ENCODE measurements at places on chromosomes 5 and 9.

GRCh38 chr9:92635760-92636159 lies 34.2 kb downstream of the IPPK start:
- DNase-seq = no peak

GRCh38 chr9:127058011-127058644 lies 64.3 kb downstream of the ANGPTL2 start:
- DNase-seq = no peak

DNA sequence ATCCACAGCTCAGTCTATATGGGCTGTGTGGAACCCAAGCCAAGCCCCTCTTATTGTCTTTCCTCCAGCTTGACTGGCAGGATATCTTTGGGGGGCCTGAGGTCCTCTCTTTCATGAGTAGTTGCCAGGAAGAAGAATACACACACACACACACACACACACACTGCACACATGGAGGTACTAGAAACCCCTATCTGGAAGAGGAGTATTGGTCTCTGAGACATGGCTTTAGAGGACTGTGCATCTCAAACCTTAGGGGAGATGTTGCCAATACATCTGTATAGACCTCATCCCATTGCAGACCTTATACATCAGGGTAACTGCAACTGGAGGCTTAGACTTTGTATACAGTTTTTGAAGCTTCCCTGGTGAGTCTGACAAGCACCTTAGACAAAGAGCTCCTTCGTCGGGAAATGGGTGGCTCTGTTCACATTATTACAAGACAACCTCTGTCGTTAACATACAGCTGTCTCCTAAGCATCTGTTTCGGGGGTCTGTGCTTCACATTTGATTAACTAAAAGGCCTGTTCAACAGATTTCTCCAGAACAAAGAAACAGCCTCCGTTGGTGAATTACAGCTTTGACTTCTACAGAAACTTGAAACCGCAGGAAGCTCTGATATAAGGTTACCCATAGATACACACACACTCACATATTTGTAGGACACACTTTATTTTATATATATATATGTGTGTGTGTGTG lies 5.5 kb upstream of the ENTREP1 start:
- DNase-seq = no peak

GRCh38 chr5:127409246-127409917 lies 108.1 kb upstream of the PRRC1 start:
- DNase-seq = no peak

GRCh38 chr5:147479949-147480348 lies 29.9 kb downstream of the DPYSL3 start:
- DNase-seq = no peak

- no peak for DNase-seq
These were observed 792 bp downstream of the NTMT1 start for GRCh38 chr9:129626625-129627284.

GRCh38 chr5:169421677-169422076 lies 120.7 kb upstream of the SLIT3 start:
- no peak for DNase-seq

- DNase-seq = no peak
These were observed 9.5 kb upstream of the DPYSL3 start for GRCh38 chr5:147519380-147519779.

- DNase-seq = no peak
These were observed 57.8 kb upstream of the LIFR start for GRCh38 chr5:38613992-38614836.

DNA sequence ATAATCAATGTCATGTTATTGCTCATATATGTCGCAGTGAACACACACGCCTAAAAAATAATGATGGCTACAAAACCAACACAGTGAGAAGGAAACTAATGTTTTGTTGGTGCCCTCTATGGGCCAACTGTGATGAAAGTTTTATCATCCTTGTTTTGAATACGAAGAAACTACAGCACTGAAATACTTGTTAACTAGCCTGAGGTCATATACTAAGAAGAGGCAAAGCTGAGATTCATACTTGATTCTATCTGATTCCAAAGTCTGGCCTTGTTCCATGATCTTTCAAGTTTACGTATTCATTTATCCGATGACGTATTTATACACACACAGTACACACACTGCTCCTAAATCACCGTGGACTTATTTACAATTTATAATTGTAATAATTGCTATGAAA lies 16.1 kb upstream of the DRD1 start:
- no peak for DNase-seq

GRCh38 chr5:80036615-80037014 lies 1.5 kb downstream of the THBS4 start:
- DNase-seq = no peak

- no peak for DNase-seq
These were observed 269.7 kb downstream of the MLLT3 start for GRCh38 chr9:20352591-20352990.

- no peak for DNase-seq
These were observed 9.9 kb downstream of the DAB2IP start for GRCh38 chr9:121661328-121661727.

GRCh38 chr9:1236061-1236460 lies 185.9 kb downstream of the DMRT2 start:
- no peak for DNase-seq

DNA sequence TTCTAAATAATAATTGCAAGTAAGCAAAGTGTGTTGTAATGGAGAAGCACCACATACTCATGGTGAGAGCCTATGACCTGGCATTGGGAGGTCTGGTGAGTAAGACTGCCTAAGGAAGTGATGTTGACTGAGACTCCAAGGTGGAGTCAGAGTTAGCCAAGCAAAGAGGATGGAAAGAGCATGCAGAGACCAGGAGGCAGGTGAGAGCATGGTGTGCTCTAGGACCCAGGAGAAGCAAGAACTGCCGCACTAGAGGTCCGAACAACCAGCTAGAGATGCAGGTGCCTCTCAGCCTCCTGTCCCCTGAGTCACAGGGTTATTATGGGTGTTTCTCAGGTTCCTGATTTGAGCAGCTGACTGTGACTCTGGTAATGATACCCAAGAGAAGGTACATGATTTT lies 27.3 kb downstream of the ANP32B start:
- DNase-seq = no peak

DNA sequence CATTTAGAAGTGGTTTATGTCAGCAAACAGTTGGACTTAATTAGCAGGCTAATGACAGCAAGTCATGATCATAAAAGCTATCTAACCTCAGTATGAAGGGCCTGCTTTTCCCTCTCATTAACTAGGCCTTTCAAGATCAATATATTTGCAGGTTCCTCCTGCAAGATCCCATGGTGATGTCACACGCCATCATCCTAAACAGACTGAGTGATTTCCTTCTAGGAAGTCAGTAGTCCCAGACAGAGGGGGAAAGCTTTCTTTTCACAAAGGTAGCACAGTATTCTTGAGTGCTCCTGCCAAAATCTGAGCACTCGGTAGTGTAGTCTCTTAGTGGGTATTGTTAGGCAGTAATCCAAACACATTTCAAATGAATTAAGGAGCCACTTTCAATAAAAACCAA lies 52.5 kb downstream of the UIMC1 start:
- DNase-seq = no peak

DNA sequence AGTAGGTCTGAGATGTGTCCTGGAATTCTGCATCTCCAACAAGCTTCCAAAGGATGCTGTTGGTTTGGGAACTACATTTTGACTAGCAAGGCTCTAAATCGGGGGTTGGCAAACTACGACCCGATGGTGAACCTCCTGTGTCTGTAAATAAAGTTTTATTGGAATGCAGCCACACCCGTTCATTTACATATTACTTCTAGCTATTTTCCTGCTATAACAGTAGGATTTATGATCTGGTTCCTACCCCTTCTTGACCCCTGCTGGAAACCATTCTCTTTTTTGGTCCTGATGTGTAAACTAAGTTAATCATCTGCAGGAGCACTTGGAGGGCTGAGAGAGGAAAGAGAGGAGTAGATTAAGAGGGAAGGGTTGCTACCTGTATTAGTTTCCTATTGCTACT lies 454.5 kb downstream of the RASEF start:
- no peak for DNase-seq

GRCh38 chr9:24090566-24090965 lies 264.5 kb upstream of the ELAVL2 start:
- no peak for DNase-seq

GRCh38 chr5:141940695-141941271 lies 17.1 kb downstream of the DELE1 start:
- DNase-seq = no peak

DNA sequence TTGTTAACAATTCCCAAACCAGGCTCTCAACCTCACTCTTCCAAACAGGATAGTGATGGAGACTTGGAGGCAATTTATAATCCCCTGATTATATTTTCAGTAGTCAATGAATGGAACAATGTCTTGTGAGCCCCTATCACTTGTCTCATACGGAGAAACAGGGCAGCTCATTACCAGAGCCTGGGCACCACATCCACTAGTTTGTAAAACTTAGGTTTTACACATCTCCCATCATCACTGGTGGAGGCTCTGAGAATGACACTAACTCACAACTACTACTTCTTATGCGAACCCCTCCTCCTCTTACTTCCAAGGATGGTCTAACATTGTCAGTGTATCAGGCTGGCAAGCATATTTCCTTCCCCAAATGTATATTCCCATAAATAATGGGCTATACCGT lies 253.7 kb downstream of the EPB41L4A start:
- DNase-seq = no peak

GRCh38 chr5:169650701-169651331 lies 13.7 kb downstream of the DOCK2 start:
- DNase-seq = no peak

- no peak for DNase-seq
These were observed 135.6 kb upstream of the LPCAT1 start for GRCh38 chr5:1659100-1659981.

DNA sequence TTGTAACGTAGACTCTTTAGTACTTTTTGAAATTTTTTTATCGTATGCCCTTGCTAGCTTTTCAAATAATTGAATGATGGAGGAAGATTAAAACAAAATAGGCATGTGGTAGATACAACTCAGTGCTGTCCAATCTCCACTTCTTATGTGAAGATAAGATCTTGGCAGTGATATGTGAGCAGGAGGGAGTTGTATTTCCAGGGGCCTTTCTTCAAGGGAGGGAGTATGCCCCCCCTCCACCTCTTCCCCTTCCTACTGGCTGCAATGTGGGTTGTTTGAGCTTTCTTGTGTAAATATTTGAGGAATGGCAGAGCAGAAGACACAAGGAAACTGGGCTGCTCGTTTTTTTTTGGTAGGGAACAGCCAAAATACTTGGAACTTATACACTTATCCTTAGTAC lies 374.9 kb downstream of the PSAT1 start:
- DNase-seq = no peak

GRCh38 chr5:143201589-143201988 lies 201.9 kb downstream of the NR3C1 start:
- no peak for DNase-seq

DNA sequence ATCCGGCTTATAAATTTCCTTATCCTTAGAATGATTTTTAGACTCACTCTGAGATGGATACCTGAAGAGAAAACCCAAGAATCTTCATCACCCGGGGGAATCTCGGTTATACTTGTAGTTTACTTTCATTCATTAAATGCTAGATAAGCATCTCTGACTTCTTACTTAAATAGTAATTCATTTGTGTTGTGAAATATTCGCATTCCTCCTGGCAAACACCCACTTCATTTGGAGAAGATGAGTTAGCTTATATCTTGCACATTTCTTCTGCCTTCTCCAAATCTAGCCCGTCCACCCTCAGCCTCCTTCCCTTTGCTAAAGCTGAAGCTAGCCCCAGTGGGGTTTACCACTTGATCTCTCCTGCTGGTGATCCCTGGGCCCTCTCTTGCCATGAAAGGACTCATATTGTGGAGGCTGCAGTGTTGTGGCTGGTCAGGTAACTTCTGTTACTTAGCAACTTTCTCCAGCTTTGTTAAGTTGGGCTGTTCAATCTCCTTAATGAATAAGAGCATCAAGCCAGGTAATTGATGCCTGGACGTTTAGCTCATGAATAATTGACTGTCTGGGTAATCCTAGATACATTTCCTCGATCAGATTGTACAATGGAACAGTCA lies 11.3 kb upstream of the POU4F3 start:
- DNase-seq = no peak

DNA sequence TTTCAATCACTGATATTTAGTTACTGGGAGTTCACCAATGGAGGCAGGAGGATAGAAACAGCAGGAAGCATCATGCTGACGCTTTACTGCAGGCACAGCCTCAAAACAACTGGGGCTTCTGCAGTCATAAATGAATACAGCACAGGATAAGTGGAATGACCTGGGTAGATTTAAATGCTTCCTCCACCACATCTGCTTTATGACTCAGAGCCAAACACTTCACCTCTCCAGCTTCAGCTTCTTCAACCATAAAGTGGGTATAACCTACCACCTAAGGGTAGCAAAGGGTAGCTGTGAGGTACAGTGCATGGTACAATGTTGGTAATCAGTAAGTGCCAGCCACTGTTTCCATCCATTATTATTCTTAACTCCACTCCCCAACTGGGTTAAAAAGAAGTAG lies 28.4 kb downstream of the RASEF start:
- DNase-seq = no peak

- DNase-seq = no peak
These were observed 60.1 kb upstream of the FCHO2 start for GRCh38 chr5:72895758-72896157.

DNA sequence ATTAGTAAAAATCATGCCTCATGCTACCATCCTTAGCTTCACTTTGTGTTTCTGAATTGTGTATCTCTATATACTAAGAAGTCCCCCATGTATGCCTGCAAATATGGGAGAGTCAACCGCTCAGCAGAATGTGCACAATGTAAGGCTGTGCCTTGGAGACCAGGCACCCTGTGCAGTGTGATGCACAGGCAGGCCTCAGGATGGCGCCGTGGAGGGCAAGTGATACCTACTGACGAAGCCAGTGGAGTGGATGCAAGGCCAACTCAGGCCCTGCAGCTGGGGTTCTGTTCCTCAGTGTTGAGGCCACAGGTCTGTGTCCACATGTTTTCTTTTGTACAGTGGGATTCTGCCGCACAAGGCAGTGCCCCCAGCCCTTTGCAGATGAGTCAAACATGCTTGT lies 28.4 kb downstream of the SYK start:
- DNase-seq = no peak

- no peak for DNase-seq
These were observed 136.4 kb downstream of the CACNA1B start for GRCh38 chr9:138013836-138014562.

GRCh38 chr9:13857521-13857920 lies 456.4 kb downstream of the NFIB start:
- DNase-seq = no peak

- DNase-seq = no peak
These were observed 33.6 kb upstream of the GLIPR2 start for GRCh38 chr9:36102742-36103495.

GRCh38 chr9:98150164-98150563 lies 31.1 kb upstream of the TRIM14 start:
- DNase-seq = no peak

- no peak for DNase-seq
These were observed 283.1 kb upstream of the ADAMTSL1 start for GRCh38 chr9:18190671-18191374.

GRCh38 chr5:79005151-79005550 lies 20.0 kb upstream of the ARSB start:
- DNase-seq = no peak
